CD4-positive, alpha-beta T cell treated with Interleukin-4 for 1 hour (primary cell): ENCODE measurements at places on chromosomes 6 and 20.

DNA sequence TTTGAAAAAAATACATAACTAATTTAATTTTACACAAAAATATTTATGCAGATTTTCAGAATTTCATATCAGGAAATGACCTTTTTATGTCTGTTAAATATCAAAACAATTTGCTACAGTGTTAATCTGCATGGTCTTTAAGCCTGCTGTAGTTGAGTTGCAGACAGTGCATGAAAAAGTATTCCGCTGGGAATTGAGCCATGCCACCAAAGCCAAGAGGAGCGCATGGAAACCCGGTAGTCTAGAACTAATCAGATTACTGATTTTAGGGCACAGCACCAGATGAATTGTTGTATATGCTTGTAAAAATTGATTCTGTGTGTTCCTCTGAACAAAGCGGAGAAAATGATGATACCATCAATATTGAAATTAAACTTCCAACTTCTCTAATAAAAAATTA, 34.3 kb upstream of the LAMP5 start:
- no peak for DNase-seq

- DNase-seq, result no peak
Measured at GRCh38 chr20:57738484-57738883, 28.7 kb upstream of the PMEPA1 start.

- DNase-seq, result no peak
Measured at GRCh38 chr20:62002882-62003480, 62.7 kb downstream of the TAF4 start.

GRCh38 chr20:49823152-49823847, 10.7 kb downstream of the SLC9A8 start:
- DNase-seq, result no peak

- no peak for DNase-seq
Measured at GRCh38 chr20:24040896-24041459, 52.4 kb upstream of the GGTLC1 start.

- DNase-seq, result no peak
Measured at GRCh38 chr6:97864826-97865225, 581.8 kb upstream of the MMS22L start.

- DNase-seq, result no peak
Measured at GRCh38 chr6:158174514-158174913, 6.4 kb downstream of the GTF2H5 start.
